ENCODE measurements at places on chromosomes 11 and 22.

DNA sequence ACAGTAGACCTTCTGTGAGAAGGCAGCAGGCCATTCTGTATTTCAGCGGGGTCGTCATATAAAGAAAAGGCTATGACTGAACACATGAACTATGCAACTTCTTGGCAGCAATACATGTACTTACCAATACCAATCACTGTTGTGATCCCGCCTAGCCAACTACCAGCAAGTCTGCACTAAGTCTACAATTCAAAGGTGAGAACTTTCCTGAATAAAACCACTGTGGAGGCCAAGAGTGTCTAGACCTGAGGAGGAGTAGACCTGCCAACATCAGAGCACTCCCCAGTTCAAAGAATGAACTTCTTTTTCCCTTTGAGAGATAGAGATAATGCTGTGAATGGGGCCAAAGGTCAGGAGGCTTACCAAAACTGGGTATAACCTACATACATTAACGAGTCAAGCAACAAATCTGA is 108.2 kb downstream of the SIK3 start:
- no peak for DNase-seq

DNA sequence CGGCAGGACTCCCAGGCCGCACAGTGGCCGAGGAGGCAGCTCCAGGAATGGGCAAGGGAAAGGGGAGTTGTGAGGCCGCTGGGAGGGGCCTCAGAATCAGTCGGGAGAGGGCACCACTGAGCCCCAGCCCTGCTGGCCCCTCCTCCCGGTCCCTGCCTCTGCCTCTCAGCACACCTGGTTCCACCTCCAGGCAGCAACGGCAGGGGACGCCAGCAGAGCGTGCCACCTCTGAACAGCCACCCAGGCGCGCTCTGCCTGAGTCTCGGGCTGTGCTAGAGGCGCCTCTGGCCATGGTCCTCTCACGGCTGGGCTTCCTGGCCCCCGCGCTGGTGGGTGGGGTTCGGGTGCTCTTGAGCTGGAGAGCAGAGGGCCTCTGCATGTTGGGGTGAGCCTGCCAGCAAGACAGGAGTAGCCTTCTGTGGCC is 33.0 kb downstream of the MOB2 start:
- DNase-seq: no peak

- DNase-seq: no peak
Measured at GRCh38 chr11:74780248-74781005, 31.8 kb downstream of the RNF169 start.

DNA sequence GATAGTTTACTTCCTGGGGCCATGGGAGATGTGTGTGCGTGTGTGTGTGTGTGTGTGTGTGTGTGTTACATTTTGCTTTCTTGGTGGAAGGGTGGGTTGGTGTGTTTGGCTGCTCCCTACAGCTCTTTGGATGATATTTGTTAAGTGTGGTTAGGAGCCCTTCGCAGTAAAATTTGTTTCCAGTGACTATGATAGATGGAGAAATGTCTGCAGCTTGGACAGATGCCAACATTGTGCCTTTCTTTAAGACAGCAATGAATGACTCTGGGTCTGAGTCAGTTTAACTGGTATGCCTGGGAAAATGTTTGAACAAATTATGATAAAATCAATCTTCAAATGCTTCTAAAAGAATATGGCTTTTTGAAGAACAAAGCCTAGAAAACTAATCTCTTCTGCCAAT is 102.7 kb upstream of the TRPC6 start:
- no peak for DNase-seq

DNA sequence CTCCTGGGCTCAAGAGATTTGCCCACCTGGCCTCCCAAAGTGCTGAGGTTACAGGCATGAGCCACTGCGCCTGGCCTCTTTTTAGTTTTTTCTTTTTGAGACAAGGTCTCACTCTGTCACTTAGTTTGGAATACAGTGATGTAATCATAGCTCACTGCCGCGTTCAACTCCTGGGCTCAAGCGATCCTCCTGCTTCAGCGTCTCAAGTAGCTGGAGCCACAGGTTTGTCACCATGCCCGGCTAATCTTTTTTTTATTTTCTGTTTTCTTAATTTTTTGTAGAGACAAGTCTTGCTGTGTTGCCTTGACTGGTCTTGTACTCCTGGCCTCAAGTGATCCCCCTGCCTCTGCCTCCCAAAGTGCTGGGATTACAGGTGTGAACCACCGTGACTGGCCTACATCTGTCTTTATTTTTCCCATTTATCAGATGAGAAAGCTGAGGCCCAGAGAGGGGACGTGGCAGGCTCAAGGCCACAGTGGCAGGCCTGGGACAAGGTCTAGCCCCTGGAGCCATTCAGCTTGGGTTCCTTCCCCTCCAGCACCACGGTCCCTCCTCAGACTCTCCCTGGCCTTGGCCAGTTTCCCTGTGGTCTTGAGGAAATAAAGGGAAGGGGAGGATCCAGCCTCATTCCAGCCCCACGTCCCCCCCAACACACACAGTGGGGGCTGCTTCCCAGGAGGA is 2.8 kb upstream of the KDELR3 start:
- no peak for DNase-seq

GRCh38 chr11:96385187-96385586 is 4.5 kb downstream of the CCDC82 start:
- no peak for DNase-seq
